ENCODE measurements at places on chromosomes 3 and 15. TPM values are rescaled to one million over a fixed set of nuclear protein-coding genes. Genes with fewer than 3 reads are reported as not detected.

DNA sequence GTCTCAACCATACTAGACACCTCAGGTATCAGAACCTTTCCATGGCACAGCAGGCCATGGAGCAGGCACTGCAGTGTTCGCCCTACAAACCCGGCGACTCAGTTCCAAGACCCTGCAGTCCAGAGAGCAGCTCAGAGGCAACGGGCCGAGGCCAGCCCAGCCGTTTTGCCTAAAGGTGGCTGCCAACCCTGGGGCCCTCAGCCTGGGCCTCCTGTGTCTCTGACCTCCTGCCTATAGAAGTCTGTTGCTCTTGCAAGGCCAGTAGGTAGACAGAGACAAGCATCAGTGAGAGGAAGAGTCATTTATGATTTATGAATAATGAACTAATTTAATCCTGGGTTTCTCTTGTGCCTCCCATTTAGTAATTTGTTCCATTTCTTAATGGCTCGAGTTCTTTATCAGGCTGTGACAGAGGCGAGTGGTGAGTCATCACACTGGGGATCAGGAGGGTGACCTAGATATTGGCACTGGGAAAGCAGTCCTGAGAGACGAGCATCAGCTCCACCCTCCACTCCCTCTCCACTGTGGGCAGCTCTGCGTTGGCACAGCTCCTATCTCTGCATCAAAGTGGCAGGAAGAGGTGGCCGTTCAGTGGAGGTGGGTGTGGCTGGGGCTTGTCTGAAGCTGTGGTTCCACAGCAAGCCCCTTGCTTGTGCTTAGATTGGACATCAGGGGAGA lies 79.8 kb downstream of the ABHD5 start:
- DNase-seq: no peak
- no peak overlapping the region for H3K27ac ChIP-seq
- H3K4me1 ChIP-seq: peaks cover 38% of the 10 kb centered on the region
- H3K36me3 ChIP-seq: no peaks in the 10 kb centered on the region
- peaks cover 3% of the 10 kb centered on the region for H3K27me3 ChIP-seq
- H3K4me3 ChIP-seq: no peak overlapping the region

- H3K4me3 ChIP-seq: no peak overlapping the region
- no peak for DNase-seq
- no peaks in the 10 kb centered on the region for H3K4me1 ChIP-seq
- no peaks in the 10 kb centered on the region for H3K36me3 ChIP-seq
- H3K27me3 ChIP-seq: peaks cover 32% of the 10 kb centered on the region
- H3K27ac ChIP-seq: no peak overlapping the region
Measured at GRCh38 chr15:69973102-69973714, 124.5 kb downstream of the TLE3 start.

CPLX3 gene
- 47.7 TPM for total RNA-seq

ZNF770 gene
- total RNA-seq: 34.2 TPM

SLC28A1 gene
- 0.16 TPM for total RNA-seq

Data from spleen (tissue), 13 donors.